NCI-H526 (cell line): ENCODE measurements at places on chromosomes 7 and 10.

DNA sequence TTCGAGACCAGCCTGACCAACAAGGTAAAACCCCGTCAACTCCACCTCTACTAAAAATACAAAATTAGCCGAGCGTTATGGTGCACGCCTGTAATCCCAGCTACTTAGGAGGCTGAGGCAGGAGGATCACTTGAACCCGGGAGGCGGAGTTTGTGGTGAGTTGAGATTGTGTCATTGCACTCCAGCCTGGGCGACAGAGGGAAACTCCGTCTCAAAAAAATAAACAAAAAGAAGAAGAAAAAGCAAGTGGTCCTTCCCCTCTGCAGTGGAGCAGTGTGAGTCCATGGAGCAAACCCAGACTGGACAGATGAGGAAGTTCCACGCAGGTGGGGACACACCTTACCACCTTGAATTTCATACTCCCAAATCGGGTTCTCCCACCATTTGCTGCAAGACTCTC, 13.1 kb upstream of the SERPINE1 start:
- no peak for DNase-seq

DNA sequence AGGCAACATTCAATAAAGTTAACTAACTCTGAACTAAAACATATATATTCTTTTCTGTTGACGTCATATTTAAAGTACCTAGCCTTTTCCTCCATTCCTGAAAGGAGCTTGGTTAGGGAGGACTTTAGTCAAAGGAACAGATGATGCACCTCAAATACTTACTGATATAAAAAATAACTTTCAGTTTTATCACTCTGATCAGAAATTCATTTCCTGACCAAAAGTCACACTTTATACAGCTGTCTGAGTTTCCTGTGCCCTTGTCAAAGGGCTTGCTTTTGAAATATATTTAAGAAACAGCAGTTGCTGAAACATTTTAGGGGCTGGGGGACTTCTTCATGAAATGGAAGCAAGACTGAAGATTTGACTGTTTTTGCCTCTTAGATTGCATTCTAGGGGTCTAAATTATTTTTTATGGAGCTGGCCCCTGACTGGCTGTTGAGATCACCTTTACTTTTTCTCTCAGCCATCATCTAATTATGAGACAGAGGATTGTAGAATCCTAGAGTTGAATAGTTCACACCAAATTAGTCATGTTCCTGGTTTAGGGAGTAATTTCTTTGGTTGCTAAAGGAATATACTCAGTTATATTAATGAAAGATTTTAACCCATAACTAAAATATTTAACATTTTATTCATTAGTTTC, 46.6 kb downstream of the GLCCI1 start:
- no peak for DNase-seq

GRCh38 chr10:57661206-57661605, 606.5 kb downstream of the IPMK start:
- no peak for DNase-seq

DNA sequence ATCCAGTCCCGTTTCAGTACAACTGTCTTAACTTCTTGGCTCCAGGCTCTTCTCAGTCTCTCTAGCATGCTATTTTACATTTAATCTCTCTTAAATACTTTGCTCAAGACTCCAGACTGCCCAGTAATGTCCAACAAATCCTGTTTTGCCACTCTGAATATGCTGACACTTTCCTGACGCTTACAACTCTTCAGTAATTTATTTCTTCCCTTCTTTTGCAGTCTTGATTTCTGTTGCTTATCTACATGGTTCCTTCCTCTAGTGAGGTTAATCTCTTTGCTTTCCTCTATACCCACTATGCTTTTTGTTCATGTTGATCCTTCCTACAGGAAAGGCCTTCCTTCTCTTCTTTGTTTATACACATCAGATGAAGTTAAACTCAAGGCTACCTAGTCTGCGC, 23.7 kb downstream of the UMAD1 start:
- DNase-seq = no peak

DNA sequence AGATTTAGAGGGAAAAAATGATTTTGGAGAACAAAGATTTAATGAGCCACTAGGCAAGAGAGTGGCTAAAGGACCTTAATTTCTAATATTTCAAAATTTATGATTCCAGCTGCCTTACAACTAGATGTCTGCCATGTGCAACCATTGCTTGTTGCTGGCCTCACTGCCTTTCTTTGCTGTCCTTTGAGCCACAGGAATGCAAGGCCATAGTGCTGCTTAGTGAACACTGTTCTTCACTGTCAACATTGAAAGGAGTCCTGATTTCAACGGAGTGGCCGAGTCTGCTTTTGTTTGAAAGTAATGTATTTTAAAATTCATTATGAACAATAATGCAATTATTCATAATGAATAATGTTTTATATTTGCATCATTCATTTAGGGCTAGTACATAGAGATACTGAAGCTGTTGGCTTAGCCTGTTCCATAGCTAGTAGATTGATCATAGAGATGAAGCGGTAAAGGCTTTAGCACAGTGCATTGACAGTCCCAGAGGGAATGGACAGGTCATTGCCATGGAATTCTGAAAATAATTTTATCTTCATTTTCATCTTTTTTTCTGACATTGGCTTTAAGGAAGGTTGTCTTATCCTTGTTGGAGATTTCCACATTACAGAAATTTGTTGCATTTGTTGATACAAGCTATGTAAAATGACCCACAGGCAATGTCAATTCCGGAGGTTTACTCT, 544.1 kb downstream of the AUTS2 start:
- no peak for DNase-seq

GRCh38 chr7:112789453-112789816, 758 bp downstream of the TMEM168 start:
- DNase-seq = no peak

DNA sequence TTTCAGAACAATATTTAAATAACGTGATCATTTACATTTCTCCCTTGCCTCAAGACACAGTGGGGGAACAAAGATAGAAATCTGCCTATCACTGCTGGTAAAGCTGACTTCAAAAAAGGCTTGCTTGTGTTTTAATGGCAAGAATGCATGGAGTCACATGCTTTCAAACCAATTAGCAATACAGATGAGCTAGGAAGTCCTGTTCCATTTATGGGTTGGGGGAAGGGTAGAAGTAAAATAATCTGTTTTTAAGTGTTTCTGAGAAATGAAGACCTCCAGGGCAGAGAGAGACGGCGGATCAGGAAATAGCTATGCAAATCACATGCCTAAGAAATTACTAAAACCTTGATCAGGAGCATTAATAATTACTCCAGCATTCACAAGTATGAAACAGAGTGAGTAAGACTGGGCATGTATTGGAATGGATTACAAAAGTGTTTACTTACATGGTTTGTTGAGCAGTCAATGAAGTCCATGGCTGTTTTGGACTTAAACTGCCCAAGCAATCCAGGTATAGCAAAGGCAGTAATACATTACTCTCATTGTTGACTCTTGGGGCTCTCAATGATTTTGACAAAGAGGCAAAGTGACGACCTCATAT, 142.0 kb downstream of the ARID5B start:
- no peak for DNase-seq

DNA sequence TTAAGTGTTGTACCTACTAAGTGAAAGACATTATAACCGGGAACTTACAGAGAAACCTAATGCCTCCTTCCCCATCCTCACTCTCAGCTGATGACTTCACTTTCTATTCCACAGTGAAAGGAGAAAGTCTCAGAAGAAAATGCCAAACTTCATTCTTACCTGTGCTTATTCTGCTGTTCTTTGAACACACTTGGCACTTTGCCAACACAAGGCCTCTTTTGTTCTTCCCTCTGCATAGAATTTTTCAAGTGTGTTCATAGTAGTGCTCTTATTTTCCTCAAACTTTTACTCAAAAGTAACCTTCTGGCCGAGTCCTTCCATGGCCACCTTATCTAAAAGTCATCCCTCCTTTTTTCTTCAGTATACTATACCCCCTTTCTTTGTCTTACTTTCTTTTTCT, 59.4 kb upstream of the ETV1 start:
- no peak for DNase-seq

- no peak for DNase-seq
These were observed 33.3 kb downstream of the ITPRIP start for GRCh38 chr10:104304927-104305326.

DNA sequence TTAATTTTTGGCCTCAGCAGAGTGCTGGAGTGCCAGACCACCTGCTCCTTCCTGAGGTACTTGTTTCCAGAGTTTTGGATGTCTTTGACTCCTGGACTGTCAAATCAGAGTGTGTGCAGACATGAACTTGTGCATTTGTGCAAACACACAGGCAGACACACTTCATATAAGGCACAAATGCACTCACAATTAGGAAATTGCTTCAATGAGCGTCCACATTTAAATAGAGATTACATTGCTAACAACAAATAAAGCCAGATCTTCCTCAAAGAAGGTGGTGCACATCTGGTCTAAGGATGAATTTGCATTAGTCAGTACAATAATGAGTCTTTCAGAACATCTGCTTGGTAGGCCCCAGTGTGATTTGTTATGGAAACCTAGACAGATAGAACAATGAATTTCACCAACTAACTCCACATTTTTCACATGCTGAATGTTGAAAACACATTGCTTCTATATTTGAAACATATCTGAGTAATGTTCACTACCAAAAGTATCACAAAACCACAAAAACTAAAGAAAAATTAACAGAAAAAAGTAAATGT, 266.7 kb upstream of the INHBA start:
- DNase-seq = no peak

- no peak for DNase-seq
These were observed 122.8 kb upstream of the PDLIM1 start for GRCh38 chr10:95413588-95413987.

GRCh38 chr10:109957092-109957797, 33.9 kb upstream of the XPNPEP1 start:
- DNase-seq = no peak

DNA sequence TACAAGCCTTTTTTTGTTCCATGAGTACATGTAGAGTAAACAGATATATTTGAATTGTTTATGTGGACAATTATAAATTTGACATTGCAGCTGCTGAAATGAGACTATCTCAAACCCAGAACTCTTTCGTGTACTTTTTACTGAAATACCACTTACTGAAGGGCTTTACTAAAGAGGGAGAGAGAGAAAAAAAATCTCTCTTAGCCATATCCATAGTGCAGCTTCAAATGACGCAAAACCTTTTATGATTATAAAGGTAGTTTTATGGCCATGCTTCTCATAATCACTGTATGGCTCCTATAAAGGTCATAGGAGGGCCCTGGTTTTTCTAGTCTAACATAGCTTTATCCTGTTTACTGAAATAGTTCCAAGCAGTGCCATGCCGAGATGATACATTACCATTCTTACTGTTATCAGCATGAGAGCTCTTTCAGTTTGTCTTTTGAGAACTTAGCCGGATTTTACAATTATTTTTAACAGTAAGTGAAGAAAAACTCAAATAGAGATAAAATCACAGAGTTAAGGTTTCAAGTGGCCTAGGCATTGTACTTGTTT, 35.1 kb downstream of the KCND2 start:
- no peak for DNase-seq

DNA sequence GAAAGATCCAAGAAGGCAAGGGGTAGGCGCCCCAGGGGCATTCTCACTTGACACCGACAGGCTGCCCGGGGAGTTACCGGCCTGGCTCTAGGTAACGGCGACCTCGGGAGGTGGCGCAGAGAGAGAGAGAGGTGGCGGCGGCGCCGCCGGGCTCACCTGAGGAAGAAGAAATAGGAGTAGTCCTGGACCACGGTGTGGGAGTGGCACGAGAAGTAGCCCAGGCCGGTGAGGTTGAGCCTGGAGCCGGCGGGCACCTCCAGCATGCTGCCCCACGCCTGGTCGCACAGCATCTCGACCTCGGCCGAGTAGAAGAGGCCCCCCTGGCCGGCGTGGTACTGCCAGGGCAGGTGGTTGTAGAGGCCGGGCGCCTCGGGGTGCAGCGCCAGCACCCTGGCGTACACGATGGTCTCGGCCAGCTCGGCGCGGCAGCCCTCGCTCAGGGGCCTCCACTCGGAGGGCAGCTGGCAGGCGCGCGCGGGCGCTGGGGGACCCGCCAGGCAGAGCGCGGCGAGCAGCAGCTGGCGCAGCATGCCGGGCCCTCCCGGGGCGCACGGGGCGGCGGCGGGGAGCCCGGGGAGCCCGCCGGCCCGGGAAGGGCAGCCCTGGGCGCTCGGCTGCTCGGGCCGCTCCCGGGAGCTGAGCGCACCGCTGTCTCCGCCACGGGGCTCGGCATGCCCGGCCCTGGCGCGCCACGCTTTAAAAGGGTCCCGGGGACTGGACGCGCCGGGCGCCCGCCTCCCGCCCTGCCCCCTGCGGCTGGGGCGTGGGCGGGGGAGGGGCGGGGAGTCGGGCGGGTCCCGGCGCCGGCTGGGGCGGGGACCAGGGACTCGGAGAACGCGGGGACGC, at the start of gene CCDC3:
TSS of gene CCDC3 (minus strand) at position 673 of the 846 bp plus-strand sequence. CDS start at position 530, 143 bp downstream.
- DNase-seq = peak; percentile 30

DNA sequence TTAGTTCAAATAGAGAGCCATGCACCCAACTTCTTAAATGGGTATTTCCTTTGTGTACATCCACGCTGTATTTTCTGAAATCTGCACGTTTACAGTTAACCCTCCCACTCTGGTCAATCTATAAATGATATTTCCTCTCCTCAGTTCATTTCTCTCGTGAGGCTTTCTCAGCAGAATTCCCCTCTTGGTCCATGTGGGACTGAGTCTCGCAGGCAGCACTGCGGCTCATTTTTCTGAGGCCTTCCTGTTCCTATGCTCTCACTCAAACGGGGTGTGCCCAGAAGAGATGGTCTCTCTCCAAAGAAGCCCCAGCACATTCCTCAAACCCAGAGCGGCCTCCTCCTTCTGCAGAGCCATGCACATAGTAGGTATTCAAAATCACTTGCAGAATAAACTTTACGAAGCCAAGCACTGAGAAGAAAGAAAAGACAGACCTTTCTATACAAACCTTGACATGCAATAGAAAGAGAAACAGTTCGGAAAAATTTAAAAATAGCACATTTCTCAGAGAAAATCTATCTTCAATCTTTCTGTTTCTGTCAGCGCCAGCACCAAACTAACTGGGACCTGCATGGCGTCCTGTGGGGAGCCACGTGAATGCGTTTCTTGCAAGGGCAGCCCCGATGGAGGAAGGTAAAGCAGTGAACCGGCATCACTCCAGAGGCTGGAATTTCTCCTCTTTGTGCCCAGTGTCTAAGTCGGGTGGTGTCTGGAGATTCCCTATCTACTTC, 77.1 kb downstream of the HIPK2 start:
- DNase-seq = no peak

- no peak for DNase-seq
These were observed 3.7 kb upstream of the TCTN3 start for GRCh38 chr10:95697429-95697828.

- DNase-seq = no peak
These were observed 9.3 kb downstream of the CHST12 start for GRCh38 chr7:2412587-2413201.

- peak; percentile 55 for DNase-seq
These were observed 11.6 kb downstream of the EN2 start for GRCh38 chr7:155469311-155470185.
